Endothelial cell (in vitro differentiated cells): ENCODE measurements at places on chromosomes 7 and 10.

DNA sequence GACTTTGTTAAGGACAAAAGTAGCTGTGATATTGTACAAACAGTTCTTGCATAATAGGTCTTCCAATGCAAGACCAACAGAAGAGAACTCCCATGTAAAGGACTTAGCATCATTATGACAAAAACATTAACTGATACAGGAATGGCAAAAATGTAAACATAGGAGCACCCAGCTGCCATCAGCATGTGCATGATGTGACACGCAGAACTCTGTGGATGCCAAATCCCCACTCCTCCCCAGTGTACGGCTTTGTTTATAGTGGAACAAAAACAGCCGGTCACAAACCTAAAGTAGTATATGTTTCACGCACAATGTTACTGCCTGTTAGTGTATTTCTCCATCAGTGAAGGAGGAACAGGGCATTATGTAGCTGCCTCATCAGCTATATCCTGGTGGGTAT lies 316.0 kb upstream of the AOAH start:
- no peak for DNase-seq

DNA sequence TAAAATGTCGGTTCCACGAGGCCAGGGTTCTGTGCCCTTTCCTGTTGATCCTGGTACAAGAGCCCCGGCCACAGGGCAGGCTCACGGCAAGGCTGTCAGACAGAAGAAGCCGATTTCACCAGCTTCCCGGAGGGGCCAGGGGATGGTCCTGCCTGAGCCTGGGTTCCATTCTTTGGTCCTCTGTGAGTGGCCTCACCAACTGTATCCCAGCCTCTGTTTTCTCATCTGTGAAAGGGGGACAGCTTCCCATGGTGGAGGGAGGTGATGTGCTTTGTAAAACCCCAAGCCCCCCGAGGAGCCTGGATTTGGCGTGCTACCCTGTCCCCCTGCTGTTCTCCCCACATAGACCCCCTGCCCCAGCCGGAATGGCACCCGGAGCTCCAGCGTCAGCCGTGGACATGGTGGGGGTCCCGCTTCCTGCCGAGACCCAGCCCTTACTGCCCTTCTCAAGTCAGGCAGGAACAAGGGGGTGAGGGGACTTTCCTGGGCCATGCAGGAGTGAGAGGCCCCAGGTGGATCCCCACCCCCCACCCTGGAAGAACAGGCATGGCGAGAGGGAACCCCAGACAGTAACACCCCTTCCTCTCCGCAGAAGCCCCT lies 28.3 kb upstream of the ELFN1 start:
- no peak for DNase-seq

DNA sequence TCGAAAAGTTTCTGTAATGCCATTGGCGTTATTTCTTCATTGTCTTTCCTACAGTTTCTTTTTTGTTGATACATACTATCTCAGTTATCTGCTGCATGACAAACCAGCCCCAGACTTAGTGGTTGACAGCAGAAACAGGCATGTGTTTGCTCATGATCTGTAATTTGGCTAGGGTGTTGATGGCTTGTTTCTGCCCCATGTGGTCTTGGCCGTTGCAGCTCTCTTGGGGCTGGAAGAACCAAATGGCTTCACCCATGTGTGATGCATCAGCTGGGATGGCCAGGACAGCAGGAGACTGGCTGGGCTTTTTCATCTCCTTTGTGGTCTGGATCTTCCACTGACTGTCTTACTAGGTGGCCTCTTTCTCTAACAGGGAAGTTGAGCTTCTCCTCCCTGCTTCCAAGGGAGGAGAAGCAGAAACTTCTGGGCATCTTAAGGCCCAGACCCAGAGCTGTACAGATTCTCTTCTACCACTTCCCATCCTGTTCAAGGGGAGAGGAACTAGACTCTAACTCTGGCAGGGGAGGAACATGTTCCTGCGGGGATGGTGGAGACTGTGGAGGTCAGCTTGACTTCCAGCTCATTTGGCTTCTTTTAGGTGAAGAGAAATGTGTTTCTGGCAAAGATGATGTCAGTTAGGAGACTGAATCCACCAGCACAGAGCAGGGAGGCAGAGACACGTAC lies 89.3 kb downstream of the FANK1 start:
- no peak for DNase-seq

- DNase-seq, result no peak
These were observed 8.8 kb downstream of the TSPAN15 start for GRCh38 chr10:69459893-69460575.

GRCh38 chr10:45151467-45152214 lies 150.9 kb downstream of the ZNF22 start:
- DNase-seq, result no peak

DNA sequence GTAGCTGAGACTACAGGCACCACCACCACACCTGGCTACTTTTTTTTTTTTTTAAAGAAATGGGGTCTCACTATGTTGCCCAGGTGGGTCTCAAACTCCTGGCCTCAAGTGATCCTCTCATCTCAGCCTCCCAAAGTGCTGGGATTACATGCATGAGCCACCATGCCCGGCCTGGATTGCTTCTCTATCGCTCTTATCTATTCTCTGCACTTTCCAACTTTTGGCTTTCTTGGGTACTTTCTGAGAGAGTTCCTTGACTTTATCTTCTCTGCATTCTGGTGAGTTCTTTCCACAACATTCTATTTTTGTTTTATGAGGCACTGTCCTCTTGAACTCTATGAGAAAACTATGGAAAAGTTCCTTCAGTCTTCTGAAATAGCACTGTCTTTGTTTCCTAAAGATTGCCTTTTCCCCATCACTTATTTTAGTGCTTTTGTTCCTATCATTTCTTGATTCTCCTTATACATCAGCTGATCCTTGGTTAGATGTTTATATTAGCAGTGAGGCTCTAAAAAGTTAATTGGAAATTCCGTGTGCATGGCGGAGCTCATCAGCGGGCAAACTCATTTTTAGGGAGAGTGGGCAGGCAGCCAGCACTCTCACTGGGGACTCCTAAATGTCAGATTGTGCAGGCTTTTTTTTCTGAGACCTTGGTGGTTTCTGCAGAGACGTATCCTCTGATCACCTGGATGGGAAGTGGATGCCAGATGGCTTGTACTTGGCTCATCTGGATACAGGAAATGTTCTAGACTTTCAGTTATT lies 43.9 kb downstream of the HIP1 start:
- DNase-seq, result no peak

GRCh38 chr10:101145750-101146391 lies 14.8 kb downstream of the TLX1 start:
- no peak for DNase-seq

- DNase-seq, result no peak
These were observed 886 bp downstream of the NSUN6 start for GRCh38 chr10:18650404-18650997.

DNA sequence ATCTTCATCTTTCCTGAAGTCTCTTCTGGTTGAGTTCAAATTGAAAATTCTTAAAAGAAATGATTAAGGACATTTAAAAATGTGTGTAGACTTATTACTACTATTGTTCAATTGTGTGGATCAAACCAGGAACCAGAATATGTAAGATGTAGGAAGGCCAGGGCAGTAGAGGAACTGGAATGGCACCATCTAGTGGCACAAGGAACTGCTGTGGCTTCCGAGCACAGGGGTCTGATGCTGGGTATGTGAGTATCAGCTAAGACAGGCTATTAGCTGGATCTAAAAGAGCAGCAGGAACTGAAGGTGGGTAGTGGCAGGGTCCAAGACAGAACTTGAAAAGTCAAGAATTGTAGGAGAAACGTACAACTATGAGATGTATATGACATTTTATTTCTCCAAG lies 247.3 kb downstream of the SEMA3A start:
- peak; percentile 22 for DNase-seq

- DNase-seq, result no peak
These were observed 2.8 kb downstream of the FAM20C start for GRCh38 chr7:195010-195829.

DNA sequence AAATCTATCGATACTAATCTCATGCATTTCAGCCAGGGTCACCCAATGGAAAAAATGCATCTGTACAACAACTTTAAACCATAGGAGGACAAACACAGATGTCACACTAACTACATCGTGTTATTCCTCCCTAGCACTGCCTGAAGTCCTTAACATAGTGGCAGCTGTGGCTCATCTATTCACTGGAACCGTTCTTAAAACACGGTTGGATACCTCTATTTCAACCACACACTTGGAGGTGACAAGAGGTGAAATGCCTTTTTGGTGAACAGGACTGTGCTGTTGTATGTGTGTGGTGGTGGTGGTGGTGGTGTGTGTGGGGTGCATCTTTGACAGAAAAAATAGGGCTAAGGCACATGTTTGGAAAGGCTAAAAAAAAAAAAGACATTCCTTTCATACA lies 93.1 kb downstream of the NRP1 start:
- no peak for DNase-seq

GRCh38 chr10:102645741-102646609 lies 1.7 kb downstream of the TRIM8 start:
- no peak for DNase-seq

GRCh38 chr10:63294781-63295180 lies 161.7 kb downstream of the NRBF2 start:
- no peak for DNase-seq

DNA sequence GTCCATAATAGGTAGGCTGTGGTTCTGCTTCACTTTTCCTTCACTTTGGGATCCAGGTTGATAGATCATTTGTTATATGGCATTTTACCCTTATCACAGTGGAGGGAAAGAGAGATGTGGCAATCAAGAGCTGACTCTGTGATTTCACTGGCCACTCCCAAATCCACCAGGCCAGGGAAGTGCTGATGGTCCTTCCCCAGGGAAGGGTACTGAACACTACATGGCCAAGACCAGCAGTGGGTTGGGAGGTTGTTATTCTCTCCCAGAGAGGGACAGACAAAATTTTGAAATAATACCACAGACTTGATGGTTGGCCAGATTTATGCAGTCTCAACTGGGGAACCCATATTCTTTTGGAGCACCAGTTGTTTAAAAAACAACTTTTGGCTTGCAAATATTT lies 102.5 kb downstream of the SND1 start:
- no peak for DNase-seq

- DNase-seq, result no peak
These were observed 70.2 kb upstream of the GRB10 start for GRCh38 chr7:50852901-50853300.

GRCh38 chr7:125775317-125775716 lies 845.7 kb upstream of the POT1 start:
- no peak for DNase-seq

GRCh38 chr10:69421611-69422308 lies 5.0 kb upstream of the TACR2 start:
- DNase-seq, result no peak

- no peak for DNase-seq
These were observed 78.5 kb upstream of the FRMD4A start for GRCh38 chr10:14409247-14409646.

- DNase-seq, result no peak
These were observed 10.1 kb downstream of the CHN2 start for GRCh38 chr7:29204491-29205272.

- no peak for DNase-seq
These were observed 59.2 kb downstream of the FOXL3 start for GRCh38 chr7:348962-349743.

- no peak for DNase-seq
These were observed 58.1 kb downstream of the POLL start for GRCh38 chr10:101529725-101530553.

DNA sequence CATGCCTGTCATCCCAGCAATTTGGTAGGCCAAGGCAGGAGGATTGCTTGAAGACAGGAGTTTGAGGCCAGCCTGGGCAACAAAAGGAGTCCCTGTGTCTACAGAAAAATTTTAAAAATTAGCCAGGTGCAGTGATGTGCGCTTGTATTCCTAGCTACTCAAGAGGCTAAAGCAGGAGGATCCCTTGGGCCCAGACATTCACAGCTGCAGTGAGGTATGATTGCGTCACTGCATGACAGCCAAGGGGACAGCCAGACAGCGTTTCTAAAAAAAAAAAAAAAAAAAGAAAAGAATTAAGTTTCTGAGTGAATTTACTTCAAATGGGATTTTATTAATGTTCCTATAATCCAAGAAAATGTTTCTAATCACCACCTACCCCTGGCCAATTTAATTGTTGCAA lies 87.4 kb upstream of the RNF148 start:
- DNase-seq, result no peak

- no peak for DNase-seq
These were observed 27.4 kb upstream of the PCBD1 start for GRCh38 chr10:70915806-70916205.

DNA sequence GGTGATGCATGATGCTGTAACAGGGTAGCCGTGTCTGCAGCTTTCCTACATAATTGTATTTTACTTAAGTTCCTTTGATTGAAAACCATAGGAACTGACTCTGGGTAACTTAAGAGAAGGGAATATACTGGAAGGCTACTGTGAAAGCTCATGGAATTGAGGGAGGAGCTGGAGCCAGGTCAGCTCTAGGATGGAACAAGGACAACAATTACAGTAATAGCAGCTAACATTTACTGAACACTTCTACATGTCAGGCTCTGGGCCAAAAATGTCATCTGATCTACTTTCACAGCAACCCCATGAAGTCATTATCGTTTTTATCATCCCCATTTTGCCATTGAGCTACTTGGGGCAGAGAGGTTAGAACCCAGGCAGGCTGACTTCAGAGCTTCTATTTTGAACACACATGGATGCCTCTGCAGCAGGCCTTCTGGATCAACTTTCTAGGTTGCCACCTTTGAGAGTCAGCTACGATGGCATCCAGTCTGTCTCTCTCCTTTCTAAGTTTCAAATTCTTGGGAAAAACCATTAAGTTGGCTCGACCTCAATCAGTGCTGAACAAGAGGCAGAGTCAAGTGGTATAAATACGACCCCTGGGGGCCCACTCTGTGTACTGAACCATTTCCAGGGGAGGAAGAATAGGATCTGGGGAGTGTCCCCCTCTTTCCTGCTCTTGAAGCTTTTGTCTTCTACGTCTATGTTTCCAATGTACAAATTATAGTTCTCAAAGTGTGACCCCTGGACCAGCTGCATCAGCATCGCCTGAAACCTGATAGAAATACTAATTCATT lies 272.3 kb upstream of the PLPP4 start:
- DNase-seq, result no peak

- no peak for DNase-seq
These were observed 86.5 kb downstream of the PROSER2 start for GRCh38 chr10:11909618-11910017.

DNA sequence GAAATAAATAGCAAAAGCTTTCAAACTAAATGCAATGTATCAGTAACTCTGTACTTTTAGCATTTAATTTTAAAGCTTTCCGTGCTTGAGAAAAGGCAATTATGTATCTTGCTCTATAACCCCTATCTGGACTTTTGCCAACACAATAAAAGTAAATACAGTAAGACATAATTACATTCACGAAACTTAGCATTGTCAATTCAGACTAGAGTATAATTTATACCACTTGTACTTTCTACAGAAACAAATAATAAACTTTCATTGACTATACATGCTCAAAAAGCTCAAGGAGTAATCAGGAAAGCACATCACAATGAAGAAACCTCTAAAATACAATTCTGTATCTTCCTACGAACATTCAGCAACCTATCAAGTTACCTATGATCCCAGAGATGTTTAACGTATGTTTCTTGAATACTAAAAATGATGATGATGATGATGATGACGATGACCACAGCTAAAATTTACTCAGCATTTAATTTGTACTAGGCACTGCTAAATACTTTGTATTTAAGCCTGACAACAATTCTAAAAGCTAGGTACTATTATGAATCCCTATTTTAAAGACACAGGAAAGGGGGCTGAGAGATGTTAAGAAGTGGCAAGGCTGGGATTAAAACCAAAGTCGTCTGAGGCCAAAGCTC lies 44.9 kb downstream of the MINDY3 start:
- no peak for DNase-seq
